ENCODE measurements at places on chromosomes 7 and 10. TPM values are rescaled to one million over a fixed set of nuclear protein-coding genes. Genes with fewer than 3 reads are reported as not detected.

The ELMO1 gene
- 42.9 TPM for total RNA-seq

The STEAP2 gene
- total RNA-seq: 22.5 TPM

The TRIM74 gene
- 1.2 TPM for total RNA-seq

The CHST15 gene
- 76.1 TPM for total RNA-seq

The MMD2 gene
- not detected for total RNA-seq

The TUBAL3 gene
- total RNA-seq: 0.52 TPM

The HECW1 gene
- 0.06 TPM for total RNA-seq

The MOGAT3 gene
- total RNA-seq: not detected

The ZNF467 gene
- total RNA-seq: 11.6 TPM

The DEPP1 gene
- 32.0 TPM for total RNA-seq
